ENCODE measurements at places on chromosomes 11 and 22. TPM values are rescaled to one million over a fixed set of nuclear protein-coding genes. Genes with fewer than 3 reads are reported as not detected.

DNA sequence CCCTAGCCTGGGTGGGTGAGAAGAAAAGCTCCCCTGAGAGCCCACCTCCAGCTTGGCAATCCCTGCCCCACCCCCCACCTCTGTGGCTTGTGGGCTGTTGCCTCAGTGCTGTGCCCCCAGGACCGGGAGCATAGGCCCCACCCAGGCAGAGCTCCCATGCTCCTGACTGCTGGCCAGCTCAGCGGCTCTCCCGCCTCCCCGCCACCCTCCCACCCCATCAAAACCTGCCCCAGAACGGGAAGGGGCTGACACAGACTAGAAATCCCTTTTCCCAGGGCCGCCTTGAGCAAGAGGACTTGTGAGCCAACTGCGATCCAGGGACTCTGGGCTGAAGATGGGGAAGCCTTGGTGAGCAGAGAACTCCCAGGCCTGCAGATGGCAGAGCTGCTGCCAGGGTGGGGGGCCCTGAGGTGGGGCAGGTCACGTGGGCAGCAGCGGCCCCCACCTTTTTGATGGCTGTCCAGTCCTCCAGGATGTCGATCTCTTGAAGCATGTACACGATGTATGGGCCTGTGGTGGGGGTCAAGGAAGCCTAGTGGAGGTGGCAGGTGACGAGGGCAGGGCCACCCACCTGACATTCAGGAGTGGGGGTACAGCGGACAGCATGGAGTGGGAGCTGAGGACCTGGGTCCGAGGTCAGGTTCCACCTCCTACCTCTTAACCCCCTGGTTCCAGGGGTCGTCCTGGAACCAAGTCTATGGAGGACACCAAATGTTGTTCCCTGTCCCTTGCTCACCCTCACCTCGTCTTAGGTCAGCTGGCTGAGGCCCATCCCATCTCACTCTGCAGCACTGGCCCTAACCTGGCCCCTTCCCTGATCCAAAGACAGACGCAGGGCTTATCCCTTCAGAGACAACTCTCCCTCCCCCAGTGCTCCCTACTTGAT lies 2.3 kb upstream of the RIN1 start:
- DNase-seq, result no peak

- DNase-seq, result no peak
Observed at GRCh38 chr11:70048279-70049024, 29.7 kb upstream of the ANO1 start.

DNA sequence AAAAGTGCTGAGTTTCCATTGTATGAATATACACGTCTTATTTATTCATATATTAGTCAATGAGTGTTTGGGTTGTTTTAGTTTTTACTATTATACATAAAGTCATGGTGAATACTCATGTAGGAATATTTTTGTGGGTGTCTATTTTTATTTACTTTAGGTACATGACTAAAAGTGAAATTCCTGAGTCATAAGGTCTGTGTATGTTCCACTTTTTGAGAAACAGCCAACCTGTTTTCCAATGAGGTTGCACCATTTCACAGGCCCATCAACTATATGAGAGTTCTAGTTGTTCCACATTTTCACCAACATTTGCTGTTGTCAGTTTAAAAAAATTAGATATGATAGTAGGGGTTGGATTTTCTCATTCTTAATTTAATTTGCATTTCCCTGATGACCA lies 6.6 kb upstream of the OR6X1 start:
- no peak for DNase-seq

DNA sequence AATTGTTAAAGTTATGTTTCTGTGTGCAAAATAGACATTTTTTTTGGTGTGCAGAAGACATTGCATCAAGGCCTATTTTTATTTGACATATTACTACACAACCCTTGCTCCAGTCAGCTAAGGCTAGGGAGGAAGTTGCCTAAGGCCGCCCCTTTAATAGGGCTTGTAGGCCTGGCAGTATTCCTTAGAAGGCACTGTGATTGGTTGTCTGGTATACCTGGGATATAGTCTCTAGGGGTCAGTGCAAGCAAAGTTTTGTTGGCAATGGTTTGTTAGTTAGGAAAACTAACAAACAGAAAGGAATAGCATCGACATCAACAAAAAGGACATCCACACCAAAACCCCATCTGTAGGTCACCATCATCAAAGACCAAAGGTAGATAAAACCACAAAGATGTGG lies 16.9 kb downstream of the CCDC15 start:
- DNase-seq, result no peak

DNA sequence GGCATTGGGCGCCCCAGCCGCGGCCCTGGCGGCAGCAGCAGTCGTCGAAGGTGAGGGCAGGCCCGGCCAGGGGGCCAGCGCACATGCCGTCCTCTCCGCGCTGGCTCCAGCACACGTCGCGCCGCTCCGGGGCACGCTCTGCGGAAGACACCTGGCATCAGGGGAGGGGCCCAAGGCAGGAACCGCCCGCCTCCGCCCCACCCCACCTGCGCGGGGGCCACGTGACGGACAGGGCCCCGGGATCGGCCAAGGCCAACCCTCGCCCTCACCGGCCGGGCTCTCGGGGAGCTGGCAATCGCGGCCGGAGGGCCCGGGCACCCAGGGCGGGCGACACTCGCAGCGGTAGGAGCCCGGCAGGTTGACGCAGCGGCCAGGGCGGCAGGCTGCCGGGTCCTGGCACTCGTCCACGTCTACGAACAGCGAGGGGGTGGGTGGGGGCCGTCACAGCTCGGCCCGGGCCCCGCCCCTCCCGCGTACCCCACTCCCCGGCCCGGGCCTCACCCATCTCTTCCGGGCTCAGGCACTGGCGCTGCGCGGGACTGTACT lies 14.9 kb downstream of the SCYL1 start:
- DNase-seq, result no peak

DNA sequence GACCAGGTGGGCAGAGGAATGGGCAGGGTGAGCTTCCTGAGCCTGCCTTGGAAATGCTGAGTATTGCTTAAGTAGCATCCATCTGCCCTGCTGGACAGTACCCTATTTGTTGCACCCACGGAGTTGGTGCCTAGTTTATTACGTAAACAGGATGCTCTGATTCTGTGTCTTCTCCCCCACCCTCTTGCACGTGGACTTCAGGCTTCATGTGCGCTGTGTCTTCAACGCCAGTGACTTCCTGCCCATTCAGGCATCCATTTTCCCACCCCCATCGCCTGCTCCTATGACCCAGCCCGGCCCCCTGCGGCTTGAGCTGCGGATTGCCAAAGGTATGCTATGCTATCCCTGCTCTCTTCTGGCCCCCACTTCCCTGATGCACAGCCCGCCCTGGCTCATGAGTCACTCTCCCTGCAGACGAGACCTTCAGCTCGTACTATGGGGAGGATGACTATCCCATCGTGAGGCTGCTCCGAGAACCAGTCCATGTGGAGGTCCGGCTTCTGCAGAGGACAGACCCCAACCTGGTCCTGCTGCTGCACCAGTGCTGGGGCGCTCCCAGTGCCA lies 5.7 kb downstream of the ZP1 start:
- no peak for DNase-seq

DNA sequence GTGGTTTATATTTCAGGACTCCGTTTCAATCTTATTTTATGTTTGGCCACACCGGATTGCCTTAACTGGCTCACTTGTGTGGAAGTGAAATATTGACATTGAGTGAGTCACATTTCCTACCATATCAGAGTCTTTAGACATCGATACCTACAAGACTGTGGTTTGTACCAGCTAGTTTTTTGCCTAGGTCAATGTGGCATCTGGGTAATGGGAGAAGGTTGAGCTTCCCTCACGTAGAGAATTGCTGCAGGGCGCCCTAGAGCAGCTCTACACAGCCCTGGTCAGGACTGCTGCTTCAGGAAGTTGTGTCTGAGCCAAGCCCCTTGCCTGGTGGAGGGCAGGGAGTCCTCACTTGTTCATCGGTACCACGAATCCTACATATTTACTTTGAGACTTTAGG lies 1.6 kb downstream of the GRAMD1B start:
- DNase-seq, result peak; percentile 39

GRCh38 chr11:61290905-61291690 lies 4.0 kb downstream of the VWCE start:
- DNase-seq, result no peak

GRCh38 chr11:126703662-126704061 lies 296.9 kb downstream of the KIRREL3 start:
- no peak for DNase-seq

GRCh38 chr11:79331203-79331901 lies 109.5 kb downstream of the TENM4 start:
- DNase-seq, result no peak

DNA sequence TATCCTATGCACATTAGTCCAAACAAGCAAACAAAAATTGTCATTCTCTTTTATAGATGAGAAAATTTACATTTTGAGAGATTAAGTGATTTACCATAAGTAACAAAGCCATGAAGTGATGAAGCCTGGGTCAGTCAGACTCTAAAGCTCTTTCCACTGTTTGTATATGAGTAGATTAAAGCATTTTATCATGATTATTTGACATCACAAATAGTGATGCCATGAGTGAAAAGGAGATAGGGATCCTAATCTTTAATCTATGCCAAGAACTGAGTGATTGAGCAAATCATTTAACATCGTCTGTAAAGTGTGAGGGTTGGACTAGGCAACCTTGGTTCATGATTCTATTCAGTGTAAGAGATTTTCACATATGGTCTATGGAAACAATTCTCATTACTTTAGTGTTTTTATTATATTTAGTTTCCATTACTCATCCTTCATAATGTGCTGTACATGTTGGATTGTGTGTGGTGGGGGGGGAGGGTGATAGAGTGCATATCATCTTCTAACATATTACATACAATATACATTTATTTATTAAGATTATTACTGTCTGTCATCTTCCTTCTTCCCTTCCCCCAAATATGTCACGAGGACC lies 50.7 kb downstream of the ARHGEF12 start:
- no peak for DNase-seq

DNA sequence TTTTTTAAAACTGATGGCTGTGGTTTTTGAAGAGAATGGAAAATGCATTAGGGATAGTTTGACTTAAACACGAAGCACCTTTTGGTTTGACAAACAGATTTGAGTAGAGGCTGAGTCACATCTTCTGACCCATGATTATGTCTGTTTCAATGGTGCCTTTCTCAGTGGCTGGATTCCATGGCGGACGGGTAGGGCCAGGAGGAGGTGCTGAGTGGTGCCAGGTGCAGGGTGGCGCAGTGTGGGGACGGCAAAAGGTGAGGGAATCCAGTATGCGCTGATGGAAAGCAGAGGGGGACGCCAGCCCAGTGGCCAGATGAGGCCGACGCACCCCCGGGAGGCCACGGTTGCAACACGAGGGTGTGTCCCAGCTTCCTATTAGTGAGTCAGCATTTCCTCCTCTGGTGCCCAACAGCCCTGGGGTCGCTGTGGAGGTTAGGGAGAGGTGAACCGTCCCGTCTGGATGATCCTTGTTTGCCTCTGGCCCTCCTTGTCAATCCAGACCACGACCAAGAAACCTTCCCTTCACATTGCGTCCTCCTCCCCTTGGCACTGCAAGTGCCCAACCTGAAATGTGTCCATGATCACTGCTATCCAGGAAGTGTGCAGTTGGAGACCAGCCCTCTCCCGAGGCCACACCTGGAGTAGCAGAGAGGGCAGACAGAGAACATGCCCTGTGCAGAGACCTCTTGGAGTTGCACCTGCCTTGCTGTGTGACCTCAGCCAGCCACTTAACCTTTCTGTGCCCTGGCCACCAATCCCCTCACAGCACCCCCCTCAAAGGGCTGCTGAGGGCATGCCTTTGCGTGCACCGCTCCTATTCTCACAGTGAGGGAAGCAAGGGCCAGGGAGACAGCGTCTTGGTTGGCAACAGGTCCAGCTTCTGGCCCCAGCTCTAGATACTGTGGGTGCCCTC lies 32.5 kb upstream of the ATXN10 start:
- DNase-seq, result no peak

- DNase-seq, result peak; percentile 72
Observed at GRCh38 chr11:34161812-34162492, 56.5 kb downstream of the NAT10 start.

DNA sequence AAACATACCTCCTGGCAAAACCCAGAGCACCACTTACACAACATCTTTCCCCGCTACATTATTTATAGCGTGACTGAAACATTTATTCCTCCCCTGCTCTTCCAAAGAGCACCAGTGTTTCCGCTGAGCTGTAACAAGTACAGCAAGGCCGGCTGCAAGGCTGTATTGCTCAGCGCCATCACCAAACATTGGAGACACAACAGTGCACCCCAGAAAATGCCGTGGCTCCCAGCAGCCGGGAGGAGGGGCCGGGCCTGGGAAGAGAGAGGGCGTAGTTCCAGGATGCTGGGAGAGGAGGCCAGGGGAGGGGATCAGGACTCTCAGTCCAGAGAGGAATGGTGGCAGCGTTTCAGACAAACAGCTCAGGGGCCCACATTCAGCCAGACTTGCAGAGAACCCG lies 133.2 kb downstream of the DSCAML1 start:
- no peak for DNase-seq

GRCh38 chr11:112377946-112378345 lies 117.3 kb upstream of the PLET1 start:
- DNase-seq, result no peak

GRCh38 chr11:100119176-100119575 lies 567.9 kb upstream of the ARHGAP42 start:
- DNase-seq, result no peak

GRCh38 chr11:33444835-33445594 lies 187.8 kb downstream of the HIPK3 start:
- DNase-seq, result no peak

DNA sequence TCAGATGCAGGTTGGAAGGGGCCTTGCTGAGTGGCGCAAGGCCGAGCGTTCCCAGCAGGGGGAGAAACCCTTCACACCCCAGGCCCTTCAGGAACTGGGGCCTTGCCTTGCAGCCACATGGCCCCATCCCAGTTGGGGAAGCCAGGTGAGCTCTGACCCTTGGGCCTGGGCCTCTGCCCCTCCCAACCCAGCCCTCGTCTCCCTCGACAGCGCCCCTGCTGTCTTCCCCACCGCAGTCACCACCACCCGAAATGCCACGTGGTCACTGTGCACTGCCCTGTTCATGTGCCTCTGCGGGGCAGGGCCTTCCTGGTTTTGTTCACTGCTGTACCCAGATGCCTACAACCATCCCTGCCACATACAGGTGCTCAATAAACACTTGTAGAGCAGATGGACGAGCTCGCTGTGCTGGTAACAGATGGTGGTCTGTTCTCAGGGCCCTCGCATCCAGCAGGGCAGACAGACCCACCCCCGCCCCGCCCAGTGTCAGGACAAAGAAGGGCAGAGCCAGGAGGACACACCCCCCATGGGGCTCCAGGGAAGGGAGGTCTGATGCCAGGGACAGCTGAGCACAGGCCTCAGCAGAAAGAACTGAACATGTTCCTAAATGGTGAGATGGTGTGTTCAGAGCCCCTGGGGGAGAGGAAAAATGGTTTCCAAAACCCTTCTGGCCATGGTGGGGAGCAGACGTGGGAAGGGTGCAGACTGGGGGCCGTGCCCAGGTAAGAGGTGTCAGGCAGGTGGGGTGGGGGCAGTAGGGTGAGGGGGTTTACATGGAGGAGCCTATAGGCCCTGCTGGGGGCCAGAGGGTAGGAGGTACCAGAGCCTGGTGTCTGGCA lies 3.7 kb downstream of the POLR2L start:
- no peak for DNase-seq

GRCh38 chr22:29138556-29139305 lies 65.9 kb downstream of the KREMEN1 start:
- DNase-seq, result no peak

ETS1 gene
- 467 TPM for total RNA-seq

CRACR2B gene
- total RNA-seq, result 18.7 TPM

MUC15 gene
- not detected for total RNA-seq
